ENCODE measurements at places on chromosomes 1 and 21.

DNA sequence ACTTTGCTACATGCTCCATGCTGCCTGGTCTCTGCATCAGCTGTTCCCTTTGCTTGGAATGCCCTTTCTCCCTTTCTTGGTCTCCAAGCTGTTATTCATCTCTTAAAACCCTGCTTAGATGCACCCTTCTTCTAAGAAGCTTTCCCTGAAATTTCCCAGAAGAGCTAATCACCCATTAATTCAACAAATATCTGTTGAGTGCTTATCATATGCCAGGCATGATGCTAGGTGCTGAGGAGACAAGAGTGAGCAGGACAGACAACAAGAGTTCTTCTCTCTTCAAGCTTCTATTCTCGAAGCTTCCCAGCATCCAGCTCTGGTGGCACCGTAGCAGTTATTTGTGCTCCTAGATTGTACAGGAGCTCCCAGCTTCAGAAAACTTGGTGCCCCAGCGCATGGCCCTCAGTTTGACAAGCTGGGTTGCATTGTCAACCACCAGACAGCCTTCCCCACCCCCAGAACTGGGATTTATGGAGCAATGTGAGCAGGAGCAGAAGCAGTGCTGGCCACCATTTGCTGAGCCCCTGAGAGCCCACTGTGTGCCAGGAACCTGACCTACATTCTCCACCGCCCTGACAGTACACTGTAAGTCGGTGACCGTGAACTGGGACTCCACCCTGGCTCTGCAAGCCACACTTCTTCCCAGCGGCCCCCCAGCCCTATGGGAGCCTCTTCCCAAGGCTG is 68.0 kb upstream of the ACOT11 start:
- DNase-seq = no peak

DNA sequence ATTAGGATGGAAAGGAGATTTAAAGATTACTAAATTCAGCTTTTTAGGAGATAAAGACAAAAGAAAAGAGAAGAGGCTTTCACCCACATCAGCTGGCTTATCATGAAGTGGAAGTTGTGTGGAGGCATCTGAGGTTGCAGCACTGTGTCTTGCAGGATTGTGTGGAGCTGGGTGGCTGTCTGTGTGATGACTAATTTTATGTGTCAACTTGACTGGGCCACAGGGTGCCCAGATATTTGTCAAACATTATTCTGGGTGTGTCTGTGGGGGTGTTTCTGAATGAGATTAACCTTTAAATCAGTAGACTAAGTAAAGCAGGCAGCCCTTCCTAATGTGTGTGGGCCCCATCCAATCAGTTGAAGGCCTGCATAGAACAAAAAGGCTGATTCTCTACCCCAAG is 3.9 kb downstream of the KCNA10 start:
- DNase-seq = no peak

- no peak for DNase-seq
These were observed 1.7 kb downstream of the HHAT start for GRCh38 chr1:210330279-210330866.

GRCh38 chr1:166920561-166921475 is 44.8 kb upstream of the TADA1 start:
- no peak for DNase-seq

- DNase-seq = no peak
These were observed 14.8 kb downstream of the DNTTIP2 start for GRCh38 chr1:93864175-93864574.

GRCh38 chr1:77605246-77606026 is 77.0 kb downstream of the ZZZ3 start:
- no peak for DNase-seq

- DNase-seq = no peak
These were observed 6.7 kb upstream of the ZBTB18 start for GRCh38 chr1:244044423-244044822.

Measured in stimulated activated CD8-positive, alpha-beta memory T cell treated with anti-CD3 and anti-CD28 coated beads, Interleukin-12 subunit alpha, Interleukin-12 subunit beta, amount 100 ng/mL, for 4 hours (primary cell).